ENCODE measurements at places on chromosomes 6 and 20.

DNA sequence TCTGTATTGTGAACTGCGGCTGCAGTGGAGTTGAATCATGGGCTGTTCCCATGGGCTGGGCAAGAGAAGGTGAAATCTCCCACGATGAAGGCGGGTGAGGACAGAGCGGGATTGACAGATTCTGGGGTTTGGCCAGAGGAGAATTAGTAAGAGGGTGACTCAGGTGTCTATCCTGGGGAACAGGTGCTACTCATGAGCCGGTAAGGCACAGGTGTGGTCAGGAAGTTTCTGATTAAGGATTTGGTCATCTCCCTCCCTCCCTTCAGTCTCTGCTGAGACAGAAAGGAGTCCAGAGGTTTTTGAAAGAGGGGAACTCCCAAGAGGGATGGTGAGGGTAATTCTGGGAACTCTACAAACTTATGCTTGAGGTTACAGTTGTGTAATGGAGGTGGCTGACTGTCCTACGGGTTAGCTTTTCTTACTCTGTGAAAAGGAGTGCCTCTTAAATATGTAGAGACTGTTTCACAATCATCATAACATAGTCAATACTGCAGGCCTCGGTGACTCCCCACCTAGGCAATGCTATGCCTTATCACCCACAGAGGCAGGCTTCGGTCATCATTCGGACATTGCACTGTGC lies 31.5 kb downstream of the SERPINB1 start:
- no peak for DNase-seq

GRCh38 chr6:75605635-75606034 lies 4.0 kb downstream of the SENP6 start:
- DNase-seq, result no peak

- DNase-seq, result no peak
These were observed 8.0 kb downstream of the PNISR start for GRCh38 chr6:99416892-99417767.

DNA sequence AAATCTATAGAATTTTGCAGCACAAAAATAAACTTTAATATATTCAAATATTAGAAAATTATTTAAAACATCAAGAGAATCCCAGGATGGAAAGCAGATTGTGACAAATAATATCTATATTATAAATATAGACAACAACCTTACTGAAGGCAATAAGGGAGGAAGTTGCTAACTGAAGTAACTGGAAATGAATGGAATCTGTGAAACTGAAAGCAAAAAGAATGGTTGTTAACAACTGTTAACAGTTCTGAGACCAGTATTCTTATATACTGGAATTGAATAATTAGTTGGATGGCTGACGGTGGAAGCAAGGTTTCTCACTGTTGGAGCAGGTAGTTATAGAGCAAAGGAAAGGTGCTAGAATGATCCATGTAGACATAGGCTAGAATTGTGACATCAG lies 220.4 kb downstream of the PLCB1 start:
- no peak for DNase-seq

DNA sequence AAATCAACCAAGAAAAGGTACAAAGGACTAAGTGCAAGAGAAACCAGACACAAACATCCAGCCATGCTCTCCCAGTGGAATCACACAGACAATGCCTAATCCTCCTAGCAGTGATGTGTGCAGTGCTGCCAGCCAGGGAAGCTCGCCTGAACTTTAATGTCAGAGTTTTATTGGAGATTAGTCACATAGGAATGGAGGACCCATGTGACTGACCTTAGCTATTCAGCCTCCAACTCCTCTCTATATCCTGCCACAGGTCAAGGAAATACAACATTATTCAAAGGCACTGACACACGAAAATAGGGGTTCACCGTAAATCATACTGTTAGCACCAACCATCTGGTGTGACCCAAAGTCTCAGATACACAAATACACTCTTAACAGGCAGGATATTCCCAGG lies 684.6 kb downstream of the DOK5 start:
- no peak for DNase-seq

DNA sequence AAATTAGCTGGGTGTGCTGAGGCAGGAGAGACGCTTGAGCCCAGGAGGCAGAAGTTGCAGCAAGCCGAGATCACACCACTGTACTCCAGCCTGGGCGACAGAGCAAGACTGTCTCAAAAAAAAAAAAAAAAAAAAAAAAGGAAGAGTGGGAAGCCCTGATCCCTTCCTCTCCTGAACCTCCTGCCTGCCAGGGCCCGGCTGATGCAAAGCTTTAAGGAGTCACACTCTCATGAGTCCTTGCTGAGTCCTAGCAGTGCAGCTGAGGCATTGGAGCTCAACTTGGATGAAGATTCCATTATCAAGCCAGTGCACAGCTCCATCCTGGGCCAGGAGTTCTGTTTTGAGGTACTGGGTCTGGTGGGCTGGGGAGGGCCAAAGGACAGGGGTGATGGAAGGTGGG lies 15.1 kb downstream of the SYNGAP1 start:
- DNase-seq, result no peak

GRCh38 chr6:108363889-108364313 lies 69.0 kb downstream of the AFG1L start:
- DNase-seq, result no peak

DNA sequence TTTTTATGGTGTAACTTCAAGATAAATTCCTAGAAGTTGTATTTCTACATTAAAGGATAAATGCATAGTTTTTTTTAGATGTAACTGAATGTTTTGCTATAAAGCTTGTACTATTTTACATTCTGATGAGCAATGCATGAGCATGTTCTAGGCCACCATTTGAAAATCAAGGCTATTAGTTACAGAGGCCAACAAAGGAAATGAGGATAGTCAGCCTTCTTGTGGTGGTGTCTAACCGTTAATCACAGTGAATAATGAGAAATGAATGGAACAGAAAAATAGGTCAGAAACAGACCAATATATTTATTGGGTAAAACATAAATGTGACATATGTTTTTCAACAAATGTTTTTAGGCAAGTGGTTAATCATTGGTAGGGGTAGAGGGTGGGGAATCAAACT lies 37.6 kb upstream of the L3MBTL3 start:
- DNase-seq, result no peak

DNA sequence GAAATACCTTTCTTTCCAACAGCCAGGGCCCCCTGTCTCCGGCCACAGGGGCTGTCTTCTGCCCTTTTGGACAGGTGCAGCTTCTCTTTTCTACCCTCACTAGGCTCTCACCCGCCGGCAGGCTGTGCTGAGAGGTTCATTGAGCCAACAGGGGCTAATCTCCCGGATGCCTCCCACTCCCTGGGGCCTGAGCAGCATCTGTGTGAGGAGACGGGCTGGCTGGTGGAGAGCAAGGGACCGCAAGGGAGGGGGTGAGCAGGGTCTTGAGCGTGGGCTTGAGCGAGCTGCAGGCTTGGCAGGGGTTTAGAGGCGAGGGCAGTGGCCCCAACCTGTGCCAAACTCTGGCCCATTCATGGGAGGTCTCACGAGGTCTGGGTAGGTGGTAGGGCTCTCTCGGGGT lies 56.5 kb upstream of the CST7 start:
- DNase-seq, result no peak

- DNase-seq, result peak; percentile 55
These were observed 43.9 kb downstream of the CDH4 start for GRCh38 chr20:61295682-61296628.

- no peak for DNase-seq
These were observed 177.6 kb downstream of the THBS2 start for GRCh38 chr6:169075915-169076654.

- no peak for DNase-seq
These were observed 81.0 kb upstream of the ENPP5 start for GRCh38 chr6:46251583-46252339.

DNA sequence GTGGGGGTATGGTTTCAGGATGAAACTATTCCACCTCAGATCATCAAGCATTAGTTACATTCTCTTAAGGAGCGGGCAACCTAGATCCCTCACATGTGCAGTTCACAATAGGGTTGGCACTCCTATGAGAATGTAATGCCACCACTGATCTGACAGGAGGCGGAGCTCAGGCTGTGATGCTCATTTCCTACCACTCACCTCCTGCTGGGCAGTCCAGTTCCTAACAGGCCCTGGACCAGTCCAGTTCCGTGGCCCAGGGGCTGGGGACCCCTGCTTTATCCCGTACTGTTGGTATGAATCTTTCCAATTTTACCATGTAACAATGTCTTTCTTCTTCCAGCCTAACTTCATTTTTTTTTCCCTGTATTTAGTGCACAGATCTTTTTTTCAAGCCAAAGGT lies 94.9 kb downstream of the OGFRL1 start:
- DNase-seq, result no peak

DNA sequence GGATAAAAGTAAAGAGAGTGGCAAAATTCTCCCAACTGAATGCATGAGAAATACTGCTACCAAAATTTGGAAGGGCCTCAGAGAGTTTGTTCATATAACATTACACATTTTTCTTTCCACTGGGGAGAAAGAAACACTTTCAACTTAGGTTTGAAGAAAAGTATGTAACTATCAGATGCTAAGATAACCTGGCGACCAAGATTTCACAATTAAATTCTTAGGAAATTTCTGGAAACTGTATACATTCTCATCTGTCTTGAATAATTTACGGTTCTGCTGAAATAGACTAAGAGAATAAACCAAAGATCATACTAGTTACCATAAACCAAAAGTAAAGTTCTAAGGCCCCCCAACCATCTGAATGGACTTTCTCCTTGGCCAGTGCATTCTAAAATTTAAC lies 413.0 kb upstream of the RUNX2 start:
- no peak for DNase-seq

DNA sequence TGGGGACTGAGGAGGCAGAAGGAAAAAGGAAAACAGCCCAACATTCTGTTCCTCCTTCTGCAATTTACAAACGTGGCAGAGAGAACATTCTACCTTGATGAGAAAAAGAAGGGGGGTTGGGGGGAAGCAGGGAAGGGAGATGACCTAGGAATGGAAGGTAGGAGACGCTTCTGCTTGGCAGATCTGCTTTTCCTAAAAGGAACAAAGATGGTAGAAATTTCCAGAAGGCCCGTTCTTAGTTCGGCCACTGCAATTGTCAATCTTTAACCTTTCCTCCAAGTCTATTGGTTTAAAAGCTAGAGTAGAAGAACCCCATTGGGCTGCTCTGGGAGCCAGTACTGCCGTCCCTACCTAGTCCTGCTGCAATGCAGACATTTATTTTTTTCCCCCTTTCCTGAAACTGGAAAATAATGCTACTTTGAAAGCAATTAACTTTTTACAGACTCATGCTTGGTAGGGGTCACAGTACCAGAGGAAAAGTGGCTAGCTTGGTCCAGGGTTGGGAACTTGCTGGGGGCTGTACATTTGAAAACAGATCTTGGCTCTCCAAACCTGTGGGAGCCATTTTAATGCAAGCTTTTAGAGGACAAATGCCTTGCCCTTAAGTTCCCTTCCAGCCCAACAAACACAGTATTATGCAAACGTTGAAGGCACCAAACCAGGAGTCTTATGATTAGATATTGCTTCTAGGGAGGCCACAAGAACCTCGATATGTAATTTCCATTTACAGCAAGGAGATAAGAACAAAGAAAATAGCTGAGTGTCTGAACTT lies 2.6 kb downstream of the ZMYND8 start:
- DNase-seq, result no peak

DNA sequence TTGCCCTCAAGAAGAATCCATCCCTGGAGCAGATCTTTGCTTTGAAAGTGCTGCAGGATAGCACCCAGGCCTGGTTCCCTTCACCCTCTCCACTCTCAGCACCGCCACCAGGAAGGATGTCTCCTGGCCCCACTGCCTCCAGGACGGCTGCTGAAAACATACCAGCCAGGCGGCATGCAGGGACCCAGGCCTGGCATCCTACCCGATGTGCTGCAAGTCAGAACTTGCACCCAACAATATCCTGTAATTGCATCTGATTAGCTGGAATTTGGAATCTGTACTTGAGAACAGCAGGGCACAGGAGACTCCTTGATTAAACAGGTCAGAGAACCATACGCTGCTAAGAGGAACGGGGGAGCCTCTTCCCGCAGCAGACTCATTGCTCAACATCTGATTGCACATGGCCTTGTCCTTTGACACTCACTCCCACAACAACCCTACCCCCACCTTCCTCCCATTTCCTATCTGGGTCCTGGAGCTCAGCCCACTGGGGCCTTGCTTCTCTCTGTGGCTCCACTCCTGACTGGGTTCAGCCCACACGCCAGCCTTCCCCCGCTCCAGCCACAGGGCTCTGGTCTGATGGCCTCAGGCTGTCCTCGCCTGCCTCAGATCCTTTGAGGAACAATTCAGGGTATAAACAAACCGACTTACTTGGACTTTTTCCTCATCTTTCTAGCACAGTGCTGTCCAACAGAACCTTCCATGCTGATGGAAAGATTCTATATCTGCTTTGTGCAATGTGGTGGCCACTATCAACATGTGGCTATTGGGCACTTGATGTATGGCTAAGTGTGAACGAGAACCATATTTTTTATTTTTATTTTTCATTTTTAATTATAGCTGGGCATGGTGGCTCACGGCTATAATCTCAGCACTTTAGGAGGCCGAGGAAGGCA lies 78.0 kb downstream of the FGD2 start:
- peak; percentile 30 for DNase-seq

DNA sequence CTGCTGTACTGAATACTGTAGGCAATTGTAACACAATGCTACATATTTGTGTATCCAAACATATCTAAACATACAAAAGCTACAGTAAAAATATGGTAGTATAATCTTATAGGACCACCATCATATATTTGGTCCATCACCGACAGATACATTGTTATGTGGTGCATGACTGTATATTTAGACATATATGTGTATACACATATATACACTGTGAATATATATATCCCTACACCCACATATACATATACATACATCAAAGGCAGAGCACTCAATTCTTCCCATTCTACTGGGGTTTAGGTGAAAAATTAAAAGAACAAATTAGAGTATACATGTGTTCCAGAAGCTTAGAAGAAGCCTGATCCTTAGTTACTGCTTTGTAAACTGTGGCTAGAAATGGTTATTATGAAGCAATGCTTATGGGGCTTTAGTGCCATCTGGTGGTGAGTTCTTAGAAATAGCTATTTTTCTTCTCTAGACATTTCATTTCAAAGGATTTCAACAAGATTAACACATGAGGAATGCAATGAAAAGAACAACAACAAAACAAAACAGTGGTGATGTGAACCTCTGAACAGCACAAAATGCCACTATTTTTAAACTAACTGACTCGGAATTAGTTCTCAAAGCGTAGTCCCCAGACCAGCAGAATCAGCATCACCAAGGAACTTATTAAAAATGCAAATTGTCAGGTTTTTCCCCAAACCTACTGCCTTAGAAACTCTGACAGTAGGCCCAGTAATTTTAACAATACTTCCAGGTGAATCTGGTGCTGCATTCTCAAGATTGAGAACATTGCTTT lies 38.0 kb downstream of the PKHD1 start:
- DNase-seq, result peak; percentile 34

- peak; percentile 17 for DNase-seq
These were observed 119.4 kb downstream of the JARID2 start for GRCh38 chr6:15365273-15365687.

GRCh38 chr6:167552961-167553735 lies 228.3 kb downstream of the TTLL2 start:
- no peak for DNase-seq

- DNase-seq, result no peak
These were observed 26.2 kb upstream of the CHRNA4 start for GRCh38 chr20:63387393-63387792.
